ENCODE measurements at places on chromosomes 1 and 21.

DNA sequence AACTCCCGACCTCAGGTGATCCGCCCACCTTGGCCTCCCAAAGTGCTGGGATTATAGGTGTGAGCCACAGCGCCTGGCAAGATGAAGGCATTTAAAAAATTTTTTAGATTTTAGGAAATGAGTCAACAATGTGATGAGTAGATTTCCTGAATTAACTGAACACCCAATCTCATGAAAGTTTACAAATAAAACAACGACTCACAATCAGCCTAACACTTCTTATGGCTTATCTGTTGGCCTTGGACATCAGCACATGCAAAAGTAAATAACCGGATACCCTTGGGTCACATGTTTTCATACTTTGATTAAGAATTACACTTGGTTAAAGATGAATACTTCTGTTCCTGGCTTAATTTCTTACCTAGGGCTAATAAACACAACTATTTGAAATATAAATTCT lies 3.0 kb downstream of the GNG12 start:
- no peak for DNase-seq

DNA sequence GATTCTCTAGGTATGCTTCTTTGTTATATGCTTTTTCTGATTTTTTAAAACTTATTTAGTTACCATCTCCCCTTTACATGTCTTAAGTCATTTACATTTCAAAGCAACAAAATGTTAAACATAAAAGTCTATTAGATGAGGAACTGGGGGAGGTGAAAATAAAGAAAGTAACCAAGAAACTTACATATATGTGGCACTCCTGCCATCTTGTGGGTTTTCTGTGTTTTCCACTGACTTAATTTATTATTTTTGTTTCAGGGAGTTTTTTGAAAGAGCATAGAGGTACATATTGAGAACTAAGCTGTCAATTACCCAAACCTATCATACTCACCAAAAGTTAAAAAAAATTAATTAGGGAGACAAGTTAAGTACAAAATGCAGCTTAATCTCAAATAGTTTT lies 1531.1 kb downstream of the MRPL39 start:
- DNase-seq: peak; percentile 15

DNA sequence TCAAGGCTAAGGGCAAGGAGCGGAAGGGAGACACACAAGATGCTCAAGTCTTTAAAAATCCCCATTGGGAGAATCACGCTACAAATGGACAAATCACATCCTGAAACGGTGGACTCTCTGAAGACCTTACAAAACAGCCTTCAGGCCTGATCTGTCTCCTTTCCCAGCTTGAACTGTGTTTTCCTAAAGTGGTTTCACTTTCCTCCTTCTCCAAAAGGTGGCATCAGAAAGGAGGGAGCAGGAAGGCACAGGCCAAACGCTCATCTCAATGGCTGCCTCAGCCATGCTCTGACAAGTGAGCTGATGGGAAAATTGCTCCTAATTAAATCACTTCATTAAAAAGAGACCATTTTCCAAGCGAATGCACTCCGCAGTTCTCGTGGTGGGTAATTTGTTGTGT lies 47.7 kb downstream of the UTP25 start:
- peak; percentile 95 for DNase-seq

GRCh38 chr1:174131032-174131638 lies 28.2 kb upstream of the RABGAP1L start:
- DNase-seq: no peak

DNA sequence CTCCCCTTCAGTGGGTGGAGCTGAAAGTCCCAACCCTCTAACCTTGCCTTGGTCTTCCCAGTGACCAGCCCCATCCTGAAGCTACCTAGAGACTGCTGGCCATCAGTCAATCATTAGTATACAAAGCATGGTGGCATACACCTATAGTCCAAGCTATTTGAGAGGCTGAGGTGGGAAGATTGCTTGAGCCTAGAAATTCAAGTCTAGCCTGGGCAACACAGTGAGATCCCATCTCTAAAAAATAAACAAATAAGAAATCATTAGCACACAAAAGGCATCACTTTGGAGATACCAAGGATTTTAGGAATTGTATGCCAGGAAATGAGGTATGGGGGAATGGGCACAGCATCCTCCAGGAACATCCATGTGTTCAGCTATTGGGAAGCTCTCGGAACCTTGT lies 4.4 kb upstream of the IFI6 start:
- DNase-seq: no peak

- DNase-seq: no peak
Observed at GRCh38 chr1:30768830-30769718, 11.5 kb upstream of the LAPTM5 start.

DNA sequence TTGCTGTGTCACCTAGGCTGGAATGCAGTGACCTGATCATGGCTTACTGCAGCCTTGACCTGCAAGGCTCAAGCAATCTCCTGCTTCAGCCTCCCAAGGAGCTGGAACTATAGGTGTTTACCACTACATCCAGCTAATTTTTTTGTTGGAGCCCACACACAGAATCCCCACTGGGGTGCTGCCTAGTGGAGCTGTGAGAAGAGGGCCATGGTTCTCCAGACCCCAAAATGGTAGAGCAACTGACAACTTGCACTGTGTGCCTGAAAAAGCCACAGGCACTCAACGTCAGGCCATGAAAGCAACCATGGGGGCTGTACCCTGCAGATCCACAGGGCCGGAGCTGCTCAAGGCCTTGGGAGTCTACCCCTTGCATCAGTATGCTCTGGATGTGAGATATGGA lies 39.1 kb upstream of the PTPRC start:
- DNase-seq: no peak

- DNase-seq: no peak
Observed at GRCh38 chr1:7781923-7782495, 2.1 kb upstream of the PER3 start.

- DNase-seq: no peak
Observed at GRCh38 chr21:28186604-28187003, 806.1 kb downstream of the LTN1 start.

- no peak for DNase-seq
Observed at GRCh38 chr1:33393524-33393923, 37.4 kb downstream of the PHC2 start.

DNA sequence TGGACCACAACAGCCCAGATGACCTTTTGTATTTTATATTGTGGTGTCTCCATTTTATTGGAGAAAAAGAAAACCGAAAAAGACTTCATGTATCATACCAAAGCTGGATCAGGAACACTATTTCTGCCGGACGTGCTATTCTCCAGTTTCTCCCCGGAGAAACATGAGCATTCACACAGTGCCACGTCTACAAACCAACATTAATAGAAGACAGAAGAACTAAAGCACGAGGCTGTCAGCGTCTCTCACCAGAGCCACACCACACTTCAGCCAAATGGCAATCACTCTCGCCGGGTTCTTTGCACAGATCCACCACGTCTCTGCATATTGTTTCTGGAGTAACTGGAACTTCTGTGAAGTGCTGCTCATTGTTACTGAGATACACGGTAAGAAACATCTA lies 24.8 kb downstream of the TP53BP2 start:
- no peak for DNase-seq

- DNase-seq: no peak
Observed at GRCh38 chr1:153293851-153294250, 18.9 kb downstream of the PGLYRP3 start.

DNA sequence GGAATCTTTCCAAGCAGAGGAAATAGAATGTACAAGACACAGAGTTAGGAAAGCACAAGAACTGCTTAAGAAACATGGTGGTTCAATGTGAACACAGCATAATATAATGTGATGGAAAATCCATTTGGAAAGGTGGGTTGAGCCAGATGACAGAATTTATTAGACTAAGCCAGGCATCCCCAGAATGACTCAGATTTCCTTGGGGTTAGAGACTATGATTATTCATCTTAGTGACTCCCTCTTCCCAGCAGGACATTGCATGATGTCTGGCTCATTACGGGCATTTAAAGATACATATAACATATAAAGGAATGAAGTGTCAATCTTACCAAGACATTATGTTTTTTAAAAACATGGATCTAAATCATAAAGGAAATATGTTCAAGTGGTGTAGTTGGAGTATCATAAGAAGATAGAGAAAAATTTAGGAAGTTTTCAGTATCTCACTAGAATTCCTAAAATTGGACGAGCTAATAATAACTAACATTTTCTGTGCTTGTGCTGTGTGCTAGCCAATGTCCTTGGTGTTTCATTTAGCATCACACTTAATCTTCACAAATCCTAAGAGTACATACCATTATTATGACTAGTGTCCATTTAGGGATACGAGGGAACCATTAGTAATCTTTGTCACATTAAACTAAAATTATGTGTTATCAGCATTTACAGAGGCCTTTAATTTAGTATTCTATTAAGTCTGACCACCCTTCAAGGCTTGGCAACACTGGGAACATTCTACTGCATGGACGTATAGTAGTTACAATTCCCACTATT lies 41.0 kb upstream of the ST6GALNAC5 start:
- no peak for DNase-seq

DNA sequence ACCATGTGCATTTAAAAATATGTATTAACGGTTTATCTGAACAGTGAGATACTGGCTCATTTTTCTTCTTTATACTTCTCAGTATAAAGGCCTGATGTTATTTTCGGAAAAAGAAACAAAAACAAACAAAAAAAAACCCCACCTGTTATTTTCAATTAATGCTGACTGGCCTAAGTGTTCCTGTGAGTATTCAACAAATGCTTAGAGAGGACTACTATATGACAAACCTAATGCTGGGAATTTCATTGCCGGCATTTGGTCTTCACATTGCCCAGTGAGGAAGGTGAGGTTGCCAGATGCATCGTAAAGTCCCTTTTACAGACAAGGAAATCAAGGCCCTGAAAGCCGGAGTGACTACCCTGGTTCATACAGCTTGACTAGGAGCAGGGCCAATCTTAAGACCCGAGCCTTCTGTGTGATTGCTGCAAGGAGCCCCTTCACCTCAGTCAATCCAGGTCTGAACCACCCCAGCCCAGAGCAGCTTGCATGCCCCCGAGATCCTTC lies 599 bp downstream of the MRPL24 start:
- DNase-seq: no peak

GRCh38 chr1:206604861-206605260 lies 7.4 kb downstream of the EIF2D start:
- DNase-seq: no peak

GRCh38 chr21:26422138-26422537 lies 150.9 kb downstream of the CYYR1 start:
- DNase-seq: no peak

DNA sequence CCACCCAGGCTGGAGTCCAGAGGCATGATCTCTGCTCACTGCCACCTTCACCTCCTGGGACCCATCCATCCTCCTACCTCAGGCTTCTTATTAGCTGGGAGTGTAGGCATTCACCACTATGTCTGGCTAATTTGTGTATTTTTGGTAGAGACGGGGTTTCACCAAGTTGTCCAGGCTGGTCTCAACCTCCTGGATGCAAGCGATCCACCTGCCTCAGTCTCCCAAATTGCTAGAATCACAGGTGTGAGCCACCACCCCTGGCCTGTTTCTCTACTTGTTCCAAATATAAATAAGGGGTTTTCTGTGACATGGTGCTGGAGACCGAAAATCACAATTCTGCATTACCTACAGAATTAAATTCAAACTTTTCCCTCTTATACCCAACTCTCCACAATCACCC lies 36.6 kb upstream of the HSD3B1 start:
- no peak for DNase-seq

- DNase-seq: no peak
Observed at GRCh38 chr21:42272109-42272962, 42.9 kb downstream of the TFF3 start.

- DNase-seq: no peak
Observed at GRCh38 chr1:237353918-237354317, 311.9 kb downstream of the RYR2 start.

DNA sequence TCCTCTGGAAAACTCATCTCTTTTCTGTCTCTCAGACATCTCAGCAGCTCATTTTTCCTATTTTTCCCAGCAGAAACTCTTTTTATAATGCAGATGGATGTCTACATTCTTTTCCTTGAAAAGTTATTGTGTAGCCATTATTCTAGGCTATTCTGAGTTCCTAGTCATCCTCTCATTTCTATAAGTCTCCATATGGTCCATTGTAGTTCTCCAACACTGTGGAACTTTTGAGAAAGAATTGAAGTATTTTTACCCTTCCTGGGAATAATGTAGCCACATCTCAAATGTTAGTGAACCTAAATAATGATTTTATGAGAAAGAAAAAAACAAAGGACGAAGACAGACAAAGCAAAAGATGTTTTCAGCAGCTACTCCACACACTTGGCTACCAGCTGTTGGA lies 26.4 kb upstream of the GPR25 start:
- no peak for DNase-seq

- no peak for DNase-seq
Observed at GRCh38 chr1:230117694-230118093, 50.7 kb downstream of the GALNT2 start.

DNA sequence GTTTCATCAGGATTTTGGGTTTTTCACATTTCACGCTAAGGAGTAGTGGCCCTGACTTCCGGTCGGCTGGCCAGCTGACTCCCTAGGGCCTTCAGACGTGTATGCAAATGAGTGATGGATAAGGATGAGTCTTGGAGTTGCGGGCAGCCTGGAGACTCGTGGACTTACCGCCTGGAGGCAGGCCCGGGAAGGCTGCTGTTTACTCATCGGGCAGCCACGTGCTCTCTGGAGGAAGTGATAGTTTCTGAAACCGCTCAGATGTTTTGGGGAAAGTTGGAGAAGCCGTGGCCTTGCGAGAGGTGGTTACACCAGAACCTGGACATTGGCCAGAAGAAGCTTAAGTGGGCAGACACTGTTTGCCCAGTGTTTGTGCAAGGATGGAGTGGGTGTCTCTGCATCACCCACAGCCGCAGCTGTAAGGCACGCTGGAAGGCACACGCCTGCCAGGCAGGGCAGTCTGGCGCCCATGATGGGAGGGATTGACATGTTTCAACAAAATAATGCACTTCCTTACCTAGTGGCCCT lies 23.1 kb upstream of the TNFRSF1B start:
- DNase-seq: peak; percentile 19

- peak; percentile 67 for DNase-seq
Observed at GRCh38 chr21:40846103-40846502, 855 bp downstream of the DSCAM start.

DNA sequence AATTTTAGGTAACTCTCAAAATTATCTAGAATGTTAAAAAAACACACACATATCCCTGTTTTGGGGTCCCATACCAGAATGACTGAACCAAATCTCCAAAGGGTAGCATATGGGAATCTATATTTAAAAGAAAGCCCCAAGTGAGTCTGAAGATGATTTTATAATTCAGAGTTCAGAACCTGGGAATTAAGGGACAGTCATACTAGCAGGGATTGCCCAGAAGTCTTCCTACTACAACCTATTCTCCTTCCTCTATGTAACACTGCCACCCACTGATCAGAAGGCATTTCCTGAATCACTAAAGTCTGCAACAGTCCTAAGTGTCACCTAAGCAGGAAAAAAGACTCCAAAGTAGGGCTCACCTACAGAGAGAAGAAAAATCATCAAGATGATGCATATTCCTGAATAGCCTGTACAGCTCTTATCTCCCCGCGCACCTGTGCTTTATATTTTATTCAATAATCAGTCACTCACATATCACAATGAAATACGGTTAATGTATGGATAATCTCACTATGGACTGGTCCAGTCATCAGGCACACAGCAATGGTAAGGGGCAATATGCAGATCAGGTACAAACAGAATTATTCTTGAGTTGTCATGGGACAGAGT lies 4.9 kb downstream of the RGS1 start:
- DNase-seq: no peak

GRCh38 chr1:244409701-244410100 lies 42.0 kb downstream of the ADSS2 start:
- no peak for DNase-seq

- no peak for DNase-seq
Observed at GRCh38 chr1:111197598-111198284, 2.7 kb downstream of the DENND2D start.
